ENCODE measurements at places on chromosomes 3 and 15. TPM values are rescaled to one million over a fixed set of nuclear protein-coding genes. Genes with fewer than 3 reads are reported as not detected.

DNA sequence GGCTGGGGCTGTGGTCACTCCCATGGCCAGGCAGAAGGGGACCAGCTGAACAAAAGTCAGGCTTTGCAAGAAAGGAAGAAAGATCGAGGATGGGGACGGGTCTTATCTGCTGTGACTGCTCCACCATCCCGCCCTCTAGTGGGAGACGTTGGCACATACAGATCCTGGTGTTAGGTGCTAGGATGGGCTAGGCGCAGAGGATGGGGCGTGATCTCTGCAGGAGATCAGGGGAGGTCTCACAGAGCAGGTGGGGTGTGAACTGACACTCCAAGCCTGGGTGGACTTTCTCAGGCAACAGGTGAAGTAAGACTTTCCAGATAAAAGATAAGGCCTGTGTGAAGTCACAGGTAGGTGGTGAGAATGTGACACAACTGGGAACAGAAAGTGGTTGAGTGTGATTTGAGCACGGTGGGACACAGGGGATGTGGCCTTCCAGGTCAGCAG lies 141.9 kb upstream of the SMAD3 start:
- peak; percentile 48 for DNase-seq

DNA sequence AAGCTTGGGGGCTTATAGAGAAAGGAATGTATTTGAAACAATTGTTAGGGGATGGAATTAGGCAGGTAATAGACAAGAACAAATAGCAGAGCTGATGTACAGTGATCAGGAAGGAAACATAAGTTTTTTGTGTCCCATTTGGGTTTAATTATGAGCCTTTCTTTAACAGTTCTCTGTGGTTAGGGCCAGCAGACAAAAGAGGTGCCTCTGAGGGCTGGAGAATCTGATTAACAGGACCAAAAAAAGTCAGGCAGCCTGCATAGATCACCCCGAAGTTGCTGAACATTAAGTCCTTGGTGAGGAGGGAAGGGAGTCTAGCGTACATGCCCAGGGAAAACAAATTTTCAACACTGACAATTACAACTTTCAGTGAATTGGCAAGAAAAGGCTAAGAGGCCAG lies 88.6 kb upstream of the SPRED1 start:
- no peak for DNase-seq

GRCh38 chr3:134294302-134295280 lies 43.9 kb upstream of the RYK start:
- DNase-seq = no peak

GRCh38 chr3:128195369-128195768 lies 42.1 kb downstream of the EEFSEC start:
- no peak for DNase-seq

GRCh38 chr3:145735631-145736030 lies 425.4 kb downstream of the PLOD2 start:
- no peak for DNase-seq

PYGO1 gene
- total RNA-seq = 1.3 TPM

PARP9 gene
- total RNA-seq = 13.2 TPM
